ENCODE measurements at places on chromosomes 2 and 18.

DNA sequence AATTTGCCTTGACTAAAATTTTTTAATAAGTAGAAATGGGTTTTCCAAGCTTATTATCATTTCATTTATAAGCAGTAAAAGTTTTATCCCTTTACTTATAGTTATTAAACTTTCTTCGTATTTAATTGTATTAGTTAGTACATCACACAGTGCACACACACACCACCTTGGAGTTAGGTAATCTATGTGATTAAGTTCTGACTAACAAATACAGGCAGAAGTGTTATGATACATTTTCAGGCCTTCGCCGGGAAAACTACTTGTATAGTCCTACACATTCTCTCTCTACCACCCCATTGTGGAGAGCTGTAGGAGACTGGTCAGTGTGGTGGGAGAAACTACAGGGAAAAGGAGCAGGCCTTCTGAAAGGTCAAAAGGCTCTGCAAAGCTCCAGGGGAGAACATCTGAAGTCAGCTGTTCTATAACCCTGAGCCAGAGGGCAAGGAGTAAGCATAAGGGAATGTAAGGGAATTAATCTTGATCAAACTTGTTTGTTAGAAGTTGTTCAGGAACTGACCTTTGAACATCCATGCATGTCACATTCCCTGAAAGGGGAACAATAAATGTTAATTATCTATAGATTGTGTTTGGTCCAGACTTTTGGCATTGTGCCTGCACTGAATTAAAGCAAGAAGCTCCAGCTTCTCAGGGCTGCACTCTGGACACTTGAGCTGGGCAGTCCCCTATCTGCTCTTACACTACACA lies 231.7 kb downstream of the FSIP2 start:
- H3K4me3 ChIP-seq = no peak overlapping the region
- no peaks in the 10 kb centered on the region for H3K4me1 ChIP-seq
- H3K36me3 ChIP-seq = no peaks in the 10 kb centered on the region
- H3K27me3 ChIP-seq = no peaks in the 10 kb centered on the region

- no peak for DNase-seq
- no peak overlapping the region for H3K27ac ChIP-seq
- H3K36me3 ChIP-seq = no peaks in the 10 kb centered on the region
These were observed 103.9 kb upstream of the GLI2 start for GRCh38 chr2:120631724-120632123.

GRCh38 chr18:54860941-54861340 lies 32.7 kb downstream of the RAB27B start:
- no peaks in the 10 kb centered on the region for H3K27me3 ChIP-seq
- no peaks in the 10 kb centered on the region for H3K36me3 ChIP-seq
- no peak overlapping the region for H3K4me3 ChIP-seq
- no peaks in the 10 kb centered on the region for H3K4me1 ChIP-seq
- no peak for DNase-seq

GRCh38 chr2:12949406-12949805 lies 232.7 kb downstream of the TRIB2 start:
- H3K27ac ChIP-seq = no peak overlapping the region
- no peaks in the 10 kb centered on the region for H3K27me3 ChIP-seq
- no peaks in the 10 kb centered on the region for H3K36me3 ChIP-seq

GRCh38 chr18:394262-394986 lies 106.1 kb downstream of the COLEC12 start:
- no peaks in the 10 kb centered on the region for H3K36me3 ChIP-seq
- peaks cover 4% of the 10 kb centered on the region for H3K27me3 ChIP-seq
- H3K27ac ChIP-seq = no peak overlapping the region

GRCh38 chr2:170533156-170533555 lies 182.0 kb upstream of the SP5 start:
- no peak overlapping the region for H3K4me3 ChIP-seq
- no peak for DNase-seq
- no peaks in the 10 kb centered on the region for H3K36me3 ChIP-seq
- peaks cover 3% of the 10 kb centered on the region for H3K4me1 ChIP-seq
- peaks cover 8% of the 10 kb centered on the region for H3K27me3 ChIP-seq
- H3K27ac ChIP-seq = no peak overlapping the region

DNA sequence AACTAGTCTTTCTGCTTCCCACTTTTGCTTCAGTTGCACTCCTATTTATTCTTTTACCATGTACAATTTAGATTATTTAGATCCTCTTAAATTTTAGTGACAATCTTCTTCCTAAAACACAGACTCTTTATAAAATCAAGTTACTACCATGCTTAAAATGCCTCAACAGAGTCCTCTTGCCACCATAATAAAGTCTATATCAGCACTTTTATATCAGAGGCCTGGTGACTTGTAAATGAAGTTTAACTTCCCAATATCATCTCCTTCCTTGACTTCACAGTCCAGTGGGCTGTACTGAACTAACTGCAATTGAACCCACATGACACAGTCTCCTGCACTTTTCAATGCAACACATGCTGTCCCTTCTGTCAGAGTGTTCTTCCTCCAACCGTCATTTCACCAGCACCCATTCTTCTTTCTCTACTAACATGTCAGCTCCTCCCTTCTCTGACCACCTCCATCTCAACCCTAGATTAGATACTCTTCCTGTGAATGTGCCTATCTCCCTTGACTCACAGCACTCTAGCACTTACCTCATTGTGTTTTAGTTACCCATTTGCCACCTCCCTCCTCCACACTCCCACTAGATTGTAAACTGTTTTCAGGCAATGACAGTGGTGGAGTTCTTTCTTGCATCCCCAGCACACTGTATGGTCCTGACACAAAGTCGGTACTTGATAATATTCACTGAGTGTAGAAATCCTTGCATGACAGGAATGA lies 414.9 kb downstream of the SATB2 start:
- H3K27ac ChIP-seq = no peak overlapping the region
- H3K4me1 ChIP-seq = no peaks in the 10 kb centered on the region
- no peak overlapping the region for H3K4me3 ChIP-seq

GRCh38 chr2:223832241-223832903 lies 5.0 kb downstream of the AP1S3 start:
- H3K4me1 ChIP-seq = peaks cover 43% of the 10 kb centered on the region
- no peaks in the 10 kb centered on the region for H3K27me3 ChIP-seq
- H3K4me3 ChIP-seq = peak overlapping the region; percentile 40
- DNase-seq = no peak

GRCh38 chr2:188884046-188884445 lies 90.1 kb upstream of the COL3A1 start:
- no peaks in the 10 kb centered on the region for H3K36me3 ChIP-seq
- no peaks in the 10 kb centered on the region for H3K4me1 ChIP-seq
- H3K27me3 ChIP-seq = no peaks in the 10 kb centered on the region

DNA sequence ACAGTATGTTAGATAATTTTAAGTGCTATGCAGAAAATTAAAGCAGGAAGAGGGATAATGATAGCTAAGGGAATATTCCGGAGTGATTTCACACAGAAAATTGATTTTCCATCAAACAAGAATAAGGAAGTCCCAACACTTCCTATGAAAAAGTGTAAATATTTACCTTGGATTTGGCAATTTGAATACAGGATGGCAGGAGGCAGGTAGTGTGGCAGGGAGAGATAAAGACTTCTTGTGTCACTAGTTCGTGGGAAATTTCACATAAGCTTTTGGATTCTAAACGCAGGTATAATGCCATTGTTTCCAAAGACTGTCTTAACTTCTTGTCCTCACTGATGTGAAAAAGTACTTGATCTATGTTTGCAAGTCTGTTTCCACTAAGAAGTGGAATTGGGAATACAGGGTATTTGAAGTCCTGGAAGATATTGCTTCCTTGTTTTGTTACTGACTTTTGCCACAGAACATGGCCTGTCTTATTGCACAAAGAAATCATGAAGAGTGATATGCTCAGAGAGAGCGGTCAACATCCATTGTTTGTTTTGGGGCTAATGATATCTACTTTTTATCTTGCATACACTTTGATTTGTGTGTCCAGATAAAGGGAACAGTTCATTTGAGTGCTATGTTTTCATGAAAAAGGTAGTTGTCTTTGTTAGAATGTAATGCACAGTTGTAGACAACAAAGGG lies 1216.1 kb upstream of the FAM98A start:
- H3K36me3 ChIP-seq = no peaks in the 10 kb centered on the region
- H3K27ac ChIP-seq = no peak overlapping the region
- H3K4me1 ChIP-seq = no peaks in the 10 kb centered on the region
- no peaks in the 10 kb centered on the region for H3K27me3 ChIP-seq

DNA sequence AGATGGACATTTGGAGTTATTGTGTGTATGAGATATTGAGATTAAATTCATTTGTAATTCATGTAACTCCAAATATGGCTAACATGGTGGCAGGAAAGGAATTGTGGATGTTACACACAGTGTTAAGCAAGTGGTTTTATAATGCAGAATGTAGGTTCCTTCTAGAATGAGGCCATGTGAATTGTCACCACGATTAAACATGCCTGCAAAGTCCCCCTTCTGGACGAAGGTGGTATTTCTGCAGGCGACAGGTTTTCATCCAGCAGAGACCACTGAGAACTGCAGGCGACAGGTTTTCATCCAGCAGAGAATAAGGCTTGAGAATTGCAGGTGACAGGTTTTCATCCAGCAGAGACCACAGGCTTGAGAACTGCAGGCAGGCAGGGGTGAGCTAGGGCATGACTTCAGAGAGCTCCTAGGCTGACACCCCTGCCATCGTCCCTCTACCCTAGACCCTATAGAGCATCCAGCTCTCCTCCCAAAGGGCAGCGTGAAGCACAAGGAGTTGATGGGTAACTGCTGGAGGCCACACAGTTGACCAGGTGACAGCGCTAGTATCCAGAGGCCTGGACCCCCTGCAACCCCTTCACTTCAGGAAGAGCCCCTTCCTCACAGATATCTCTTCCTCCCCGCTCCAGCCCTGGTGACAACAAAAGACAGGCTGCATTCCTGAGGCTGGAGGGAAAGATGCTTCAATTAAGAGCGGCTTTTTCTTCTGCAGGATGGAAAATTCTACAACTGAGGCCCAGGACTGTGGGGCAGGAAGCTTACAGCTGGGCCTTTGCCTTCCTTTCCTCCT lies 175.8 kb downstream of the LOXHD1 start:
- H3K27me3 ChIP-seq = no peaks in the 10 kb centered on the region
- no peak for DNase-seq
- H3K36me3 ChIP-seq = no peaks in the 10 kb centered on the region
- H3K4me3 ChIP-seq = no peak overlapping the region

GRCh38 chr2:241967467-241968144 lies 98.1 kb downstream of the RTP5 start:
- no peaks in the 10 kb centered on the region for H3K27me3 ChIP-seq
- no peaks in the 10 kb centered on the region for H3K36me3 ChIP-seq
- H3K4me3 ChIP-seq = no peak overlapping the region

GRCh38 chr18:46273861-46274260 lies 169.7 kb downstream of the HAUS1 start:
- H3K36me3 ChIP-seq = no peaks in the 10 kb centered on the region
- no peaks in the 10 kb centered on the region for H3K4me1 ChIP-seq
- no peak overlapping the region for H3K27ac ChIP-seq
- no peaks in the 10 kb centered on the region for H3K27me3 ChIP-seq
- H3K4me3 ChIP-seq = no peak overlapping the region

- H3K36me3 ChIP-seq = peaks cover 46% of the 10 kb centered on the region
- no peak overlapping the region for H3K27ac ChIP-seq
- H3K4me3 ChIP-seq = no peak overlapping the region
- no peak for DNase-seq
- no peaks in the 10 kb centered on the region for H3K27me3 ChIP-seq
- H3K4me1 ChIP-seq = no peaks in the 10 kb centered on the region
These were observed 38.9 kb downstream of the KDM3A start for GRCh38 chr2:86480105-86480504.

DNA sequence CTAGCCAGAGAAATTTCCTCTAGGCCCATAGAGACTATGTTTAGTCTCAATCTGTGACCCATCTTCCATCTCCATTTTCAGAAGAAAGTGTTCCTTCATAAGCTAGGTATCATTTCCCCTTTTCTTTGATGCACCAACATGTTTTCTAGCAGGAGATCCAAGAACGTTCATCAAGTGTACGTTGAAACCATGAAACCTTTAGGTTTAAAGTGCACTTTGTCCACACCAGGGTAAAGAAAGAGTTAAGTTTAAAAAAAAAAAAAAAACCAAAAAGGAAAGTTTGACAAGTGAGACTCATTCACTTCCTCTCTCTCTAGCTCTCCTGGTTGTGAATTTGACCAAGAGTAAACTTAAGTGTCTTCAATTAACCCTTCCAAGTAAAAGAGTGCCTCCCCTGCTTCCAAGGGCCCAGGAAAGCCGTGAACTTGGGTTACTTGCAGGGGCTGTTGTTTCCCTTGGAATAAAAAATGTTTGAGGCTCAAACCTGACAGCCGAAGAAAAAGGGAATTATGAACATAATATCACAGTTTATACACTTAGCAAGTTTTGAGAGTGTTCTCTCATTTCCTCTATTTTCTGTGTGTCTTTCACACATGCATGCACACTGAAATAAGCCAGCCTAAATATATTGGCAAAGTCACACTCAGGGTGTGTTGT lies 56.7 kb downstream of the LBH start:
- H3K27me3 ChIP-seq = no peaks in the 10 kb centered on the region
- no peaks in the 10 kb centered on the region for H3K36me3 ChIP-seq
- H3K4me1 ChIP-seq = no peaks in the 10 kb centered on the region
- DNase-seq = no peak
- H3K27ac ChIP-seq = no peak overlapping the region

Measured in Panc1 (cell line).